ENCODE measurements at places on chromosomes 12 and 14.

- DNase-seq, result peak; percentile 48
These were observed 41.3 kb upstream of the EIF5 start for GRCh38 chr14:103292426-103293374.

DNA sequence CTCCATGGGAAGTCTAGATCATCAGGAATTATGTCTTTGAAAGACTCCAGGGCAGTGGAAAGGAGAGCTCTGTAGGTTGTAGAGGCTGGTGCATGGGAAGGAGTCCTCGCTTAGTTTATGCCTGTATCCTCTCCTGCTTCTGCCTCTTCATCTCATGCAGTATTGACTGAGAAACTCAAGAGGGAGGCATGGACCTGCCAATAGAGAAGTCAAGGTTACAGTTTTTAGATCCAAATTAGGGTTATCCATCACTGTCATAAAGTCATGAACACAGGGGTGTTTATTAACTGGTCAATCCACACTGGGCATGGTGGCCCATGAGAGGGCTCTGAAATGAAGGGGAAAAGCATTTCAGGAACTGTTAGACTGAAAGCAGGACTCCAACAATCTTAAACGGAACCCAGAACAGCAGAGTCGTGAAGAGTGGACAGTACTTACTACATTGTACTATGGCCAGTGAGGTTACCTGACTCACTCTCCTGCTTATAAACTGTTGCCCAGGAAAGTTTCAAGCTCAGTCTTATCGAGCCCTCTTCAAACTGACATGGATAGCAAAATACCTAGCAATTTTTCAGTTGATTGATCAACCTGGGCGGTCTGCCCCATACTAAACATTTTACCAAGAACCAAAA is 30.1 kb upstream of the DHRS7 start:
- DNase-seq, result no peak

DNA sequence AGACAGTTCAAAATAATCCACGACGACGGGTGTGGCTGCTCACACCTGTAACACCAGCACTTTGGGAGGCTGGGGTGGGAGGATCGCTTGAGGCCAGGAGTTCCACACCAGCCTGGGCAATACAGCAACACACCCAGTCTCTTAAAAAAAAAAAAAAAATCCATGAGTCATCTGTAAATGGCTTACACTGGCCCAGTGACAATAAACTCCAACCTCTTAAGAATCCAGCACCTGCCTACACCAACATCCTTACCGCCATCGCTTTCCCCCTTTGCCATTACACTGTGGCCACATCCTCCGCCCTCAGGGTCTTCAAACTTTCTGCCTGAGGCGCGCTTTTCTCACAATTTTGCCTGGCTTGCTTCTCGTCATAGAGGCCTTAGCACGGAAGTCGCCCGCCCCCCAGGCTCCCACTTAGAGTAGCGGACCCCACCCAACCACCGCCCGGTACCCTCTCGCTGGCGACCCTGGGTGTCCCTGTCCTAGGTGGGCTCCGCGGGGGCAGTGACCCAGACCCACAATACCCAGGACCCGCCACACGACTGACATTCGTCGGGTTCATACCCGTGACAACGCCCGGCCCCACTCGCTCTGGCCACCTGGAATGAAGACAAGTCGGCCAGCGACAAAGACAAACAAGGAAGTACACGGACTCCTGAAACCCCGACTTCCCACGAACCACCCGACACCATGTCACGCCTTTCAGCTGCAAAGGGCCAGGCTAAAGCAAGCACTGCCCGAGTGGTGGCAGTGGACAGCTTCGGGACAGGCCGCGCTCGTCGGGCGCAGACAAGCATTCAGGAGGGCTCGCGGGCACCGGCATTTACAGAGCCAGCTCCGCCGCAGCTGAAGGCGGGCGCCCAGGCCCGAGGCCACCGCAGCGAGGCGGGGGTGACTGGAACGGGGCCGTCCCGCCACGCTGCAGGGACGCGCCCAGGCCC is 636 bp downstream of the GOLGA3 start:
- DNase-seq, result peak; percentile 16

- no peak for DNase-seq
These were observed 39.3 kb downstream of the TMEM120B start for GRCh38 chr12:121751749-121752351.

GRCh38 chr12:14289601-14290000 is 75.9 kb upstream of the ATF7IP start:
- no peak for DNase-seq

- no peak for DNase-seq
These were observed 8.4 kb upstream of the APOLD1 start for GRCh38 chr12:12777092-12777491.

- DNase-seq, result peak; percentile 30
These were observed at the start of gene SLC8A3 for GRCh38 chr14:70188659-70189455. SLC8A3 (minus strand) TSS chr14:70188951; CDS start chr14:70168422, 20,529 bp downstream.

DNA sequence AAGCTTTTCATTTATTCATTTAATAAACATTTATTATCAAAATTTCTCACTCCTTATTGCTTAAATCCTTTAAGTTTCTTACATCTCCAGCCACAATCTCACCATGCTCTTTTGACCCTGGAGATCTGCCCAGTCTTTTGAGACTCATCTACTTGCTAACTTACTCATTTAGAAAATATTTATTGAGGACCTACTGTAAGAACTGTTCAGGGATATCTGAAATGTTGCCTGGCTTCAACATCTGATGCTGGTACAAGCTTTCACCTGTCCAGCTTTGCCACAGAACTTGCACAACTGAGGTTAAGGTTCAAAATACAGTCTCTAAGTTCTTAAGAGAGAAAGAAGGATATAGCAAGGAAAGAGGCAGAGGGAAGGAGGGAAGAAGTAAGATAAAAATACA is 17.5 kb upstream of the GXYLT1 start:
- no peak for DNase-seq

DNA sequence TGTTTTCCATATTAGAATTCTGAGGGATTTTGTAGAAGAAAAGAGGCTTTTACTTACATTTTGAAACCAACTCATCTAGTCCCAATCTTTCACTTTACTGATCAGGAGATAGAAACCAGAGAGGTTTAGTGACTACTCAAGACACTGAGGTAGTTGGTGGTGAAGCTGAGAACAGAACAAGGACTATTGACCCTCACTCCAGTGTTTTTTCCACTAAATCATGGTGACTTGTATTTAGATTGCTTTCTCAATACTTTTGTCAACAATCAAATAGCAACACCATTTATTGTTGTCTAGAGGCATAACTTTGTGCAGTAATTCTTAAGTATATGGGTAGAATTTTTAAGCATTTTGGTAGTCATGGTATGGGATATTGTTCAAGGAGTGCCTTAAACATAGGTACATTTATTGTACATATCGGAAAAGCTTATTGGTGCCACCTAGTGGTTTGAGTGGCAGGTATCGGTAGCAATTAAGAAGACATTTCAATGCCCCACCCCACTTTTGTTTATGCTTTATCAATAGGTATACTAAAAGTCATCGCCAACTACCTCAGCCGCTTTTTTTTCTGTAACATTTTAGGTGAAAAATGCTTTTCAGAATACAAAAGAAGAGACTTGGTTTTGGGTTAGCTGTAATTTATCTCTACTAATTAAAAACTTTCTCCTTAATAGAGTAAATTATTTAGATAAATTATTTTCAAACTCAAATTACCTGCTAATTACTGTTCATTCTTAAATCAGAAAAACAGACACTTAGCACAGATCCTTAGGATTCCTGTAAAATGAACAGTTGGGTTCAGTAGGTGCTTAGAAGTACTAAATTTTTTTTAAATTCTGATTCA is 47.3 kb upstream of the PAWR start:
- DNase-seq, result peak; percentile 51

GRCh38 chr12:77754086-77754485 is 76.6 kb upstream of the NAV3 start:
- DNase-seq, result no peak

- DNase-seq, result no peak
These were observed 36.7 kb downstream of the CFAP54 start for GRCh38 chr12:96526110-96526509.

- DNase-seq, result no peak
These were observed 66.5 kb downstream of the SLC25A47 start for GRCh38 chr14:100389497-100390104.

DNA sequence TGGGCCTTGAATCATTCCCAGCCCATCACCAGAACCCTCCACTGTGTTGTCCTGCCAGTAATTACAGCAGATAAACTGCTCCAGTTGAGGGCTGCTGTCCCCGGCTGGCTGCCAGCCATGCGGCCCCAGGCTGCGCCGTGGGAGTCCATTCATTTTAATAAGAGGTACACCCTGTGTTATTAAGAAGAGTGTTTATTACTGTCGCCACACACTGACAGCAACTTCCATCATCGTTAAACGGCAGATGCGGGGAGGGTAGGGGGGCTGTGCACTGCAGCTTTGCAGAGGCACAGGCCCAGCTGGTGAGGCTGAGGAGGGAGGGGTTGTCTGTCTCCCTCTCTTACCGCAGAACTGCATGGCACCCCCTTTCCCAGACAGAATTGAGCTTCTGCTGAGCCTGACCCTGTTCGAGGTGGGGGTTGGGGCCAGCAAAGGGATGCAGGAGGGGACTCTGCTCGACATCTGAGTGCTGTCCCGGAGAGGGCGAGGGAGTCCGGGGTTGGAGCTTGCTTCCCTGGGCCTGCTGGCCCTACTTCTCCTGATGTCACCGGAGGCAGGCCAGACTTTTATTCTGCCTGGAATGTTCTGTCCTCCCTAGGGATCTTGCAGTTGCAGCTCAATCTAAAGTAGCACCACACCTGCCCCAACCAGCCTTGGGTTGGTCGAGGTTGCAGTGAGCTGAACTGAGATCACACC is 33.8 kb upstream of the GPATCH2L start:
- DNase-seq, result no peak

DNA sequence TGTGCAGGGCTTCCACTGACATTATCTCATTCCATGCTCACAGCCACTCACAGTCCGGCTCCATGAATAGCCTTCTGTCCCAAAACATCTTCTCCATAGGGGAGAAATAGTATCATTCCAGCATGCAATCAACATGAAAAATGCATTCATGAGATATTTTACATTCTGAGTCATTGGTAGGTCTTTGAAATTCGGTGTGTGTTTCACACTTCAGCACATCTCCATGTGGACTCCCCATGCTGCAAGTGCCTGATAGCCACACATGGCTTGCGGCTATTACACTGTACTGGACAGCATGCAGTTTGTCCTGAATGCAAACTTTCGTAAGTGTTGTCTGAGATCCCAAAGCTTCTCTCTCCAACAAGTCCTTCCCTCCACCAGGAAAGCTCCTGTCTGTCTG is 449.3 kb downstream of the MED13L start:
- DNase-seq, result no peak

- DNase-seq, result no peak
These were observed 67.5 kb downstream of the GALNT16 start for GRCh38 chr14:69327507-69327906.

- no peak for DNase-seq
These were observed 9.2 kb upstream of the RAD52 start for GRCh38 chr12:958588-959123.

DNA sequence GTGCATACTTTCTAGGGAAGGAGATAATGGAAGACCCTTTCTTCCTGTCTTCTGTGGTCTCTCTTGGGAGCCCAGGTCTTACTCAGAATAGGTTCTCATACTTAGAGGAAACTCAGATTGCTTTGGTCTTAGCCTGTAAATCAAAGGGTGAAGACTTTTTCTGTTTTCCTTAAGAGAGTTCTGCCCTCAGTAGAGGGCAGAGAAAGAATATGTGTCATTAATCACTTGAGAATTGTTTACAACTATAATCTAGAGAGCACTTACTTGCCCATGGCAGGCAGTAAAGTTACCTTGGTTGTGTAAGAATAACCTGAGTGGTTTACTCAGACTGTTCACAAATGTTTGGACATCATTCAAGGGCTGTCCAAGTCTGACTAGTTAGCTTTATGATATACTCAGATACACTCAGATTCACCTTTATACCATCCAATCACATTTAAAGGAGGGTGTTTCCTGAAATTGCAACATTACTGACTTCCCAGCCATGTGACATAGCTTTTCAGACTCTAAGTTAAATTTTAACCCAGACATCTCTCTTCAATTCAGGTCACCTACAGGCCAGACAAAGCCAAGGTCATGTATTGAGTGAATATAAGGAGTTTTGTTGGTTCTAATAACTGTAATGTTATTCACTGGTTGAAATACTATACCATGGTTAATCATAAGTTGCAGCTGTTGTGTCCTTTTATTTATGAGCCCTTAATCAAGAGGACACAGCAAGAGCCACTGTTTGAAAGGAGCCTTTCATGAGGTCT is 372.2 kb downstream of the RAD51B start:
- DNase-seq, result no peak

GRCh38 chr14:35412272-35413056 is 7.9 kb upstream of the NFKBIA start:
- DNase-seq, result no peak

GRCh38 chr14:104698688-104699425 is 9.4 kb downstream of the INF2 start:
- DNase-seq, result no peak

DNA sequence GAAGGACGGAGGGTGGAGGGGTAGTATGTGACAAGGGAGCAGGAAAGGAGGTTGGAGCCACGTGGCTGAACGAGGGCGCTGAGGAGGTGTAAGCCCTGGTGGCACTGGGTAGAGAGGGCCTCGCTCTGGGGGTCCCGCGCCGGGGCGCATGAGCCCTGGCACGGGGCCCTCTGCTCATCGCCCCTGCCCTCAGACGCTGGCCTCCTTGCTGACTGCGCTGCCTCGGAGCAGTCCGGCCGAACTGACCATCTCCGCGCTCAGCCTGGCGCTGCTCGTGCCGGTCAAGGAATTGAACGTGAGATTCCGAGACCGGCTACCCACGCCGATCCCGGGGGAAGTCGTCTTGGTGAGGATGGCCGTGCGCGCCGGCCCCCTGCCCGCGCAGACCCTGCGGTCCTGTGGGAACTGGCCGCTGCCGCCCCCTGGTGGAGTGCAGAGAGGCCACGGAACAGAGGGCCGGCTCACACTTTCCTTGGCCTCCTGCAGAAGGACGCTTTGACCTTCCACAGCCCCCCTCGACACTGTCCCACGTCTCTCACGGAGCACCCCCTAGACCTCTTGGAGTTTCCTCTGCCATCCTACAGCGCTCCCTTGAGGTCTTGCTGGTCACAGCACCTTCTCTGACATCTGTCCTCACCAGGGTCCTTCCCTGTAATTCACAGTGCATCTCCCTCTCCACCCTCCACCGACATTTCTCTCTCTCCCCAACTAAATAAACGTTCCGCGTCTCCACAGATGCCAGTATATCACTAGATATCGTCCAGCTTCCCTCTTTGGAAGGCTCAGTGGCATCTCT is 10.5 kb downstream of the ARHGEF25 start:
- peak; percentile 33 for DNase-seq

DNA sequence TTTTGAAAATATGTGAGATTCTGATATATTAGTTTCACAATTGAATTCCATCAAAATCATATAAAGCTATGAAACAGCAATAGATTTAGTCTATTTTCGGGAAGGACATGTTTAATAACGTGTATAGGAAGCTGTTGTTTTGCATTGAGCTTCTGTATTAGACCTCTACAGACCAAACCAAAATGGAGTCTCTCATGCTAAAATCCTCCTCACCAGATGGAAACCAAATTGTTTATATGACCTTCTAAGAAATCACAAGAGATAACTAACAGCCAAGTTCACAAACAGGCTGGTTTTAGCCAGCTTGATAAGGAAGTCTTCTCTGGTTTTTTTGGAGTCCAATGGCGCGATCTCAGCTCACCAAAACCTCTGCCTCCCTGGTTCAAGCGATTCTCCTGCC is 23.9 kb downstream of the L2HGDH start:
- DNase-seq, result no peak

GRCh38 chr12:57904848-57905811 is 36.2 kb upstream of the ATP23 start:
- DNase-seq, result peak; percentile 83

- DNase-seq, result no peak
These were observed 53.2 kb upstream of the ESRRB start for GRCh38 chr14:76322594-76323220.

- DNase-seq, result no peak
These were observed 13.9 kb upstream of the KRR1 start for GRCh38 chr12:75525263-75525662.

Data from SHP77 (cell line).